Calu3 (cell line): ENCODE measurements at places on chromosomes 3 and 15.

- no peak for DNase-seq
These were observed 17.5 kb upstream of the APEH start for GRCh38 chr3:49656541-49657112.

- DNase-seq: peak; percentile 5
These were observed 148.1 kb downstream of the LMLN start for GRCh38 chr3:198107840-198108734.

GRCh38 chr15:86852741-86853140 is 773.1 kb downstream of the AGBL1 start:
- DNase-seq: no peak

GRCh38 chr3:160707187-160707794 is 30.3 kb downstream of the ARL14 start:
- peak; percentile 58 for DNase-seq

DNA sequence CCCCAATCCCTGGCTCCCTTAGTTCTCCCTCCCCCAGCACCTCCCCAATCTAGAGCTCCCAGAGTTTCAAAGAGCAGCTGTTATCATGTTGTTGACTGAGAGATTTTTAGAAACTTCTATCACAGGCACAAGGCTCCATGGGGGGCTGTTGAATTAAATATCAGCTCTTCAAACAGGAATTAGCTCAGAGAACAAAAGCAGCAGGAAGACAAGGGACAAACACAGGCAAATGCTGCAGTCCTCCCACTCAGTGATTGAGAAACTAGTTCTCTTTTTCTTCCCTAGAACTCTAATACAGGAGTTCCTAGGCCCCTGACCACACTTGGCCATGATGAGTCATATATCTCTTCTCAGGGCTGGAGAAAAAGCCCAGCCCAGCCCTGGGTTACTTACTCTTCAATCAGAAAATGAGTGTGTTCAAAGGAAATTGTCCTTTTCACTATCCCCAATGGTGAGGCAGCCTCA is 262.1 kb downstream of the IGSF11 start:
- DNase-seq: no peak

DNA sequence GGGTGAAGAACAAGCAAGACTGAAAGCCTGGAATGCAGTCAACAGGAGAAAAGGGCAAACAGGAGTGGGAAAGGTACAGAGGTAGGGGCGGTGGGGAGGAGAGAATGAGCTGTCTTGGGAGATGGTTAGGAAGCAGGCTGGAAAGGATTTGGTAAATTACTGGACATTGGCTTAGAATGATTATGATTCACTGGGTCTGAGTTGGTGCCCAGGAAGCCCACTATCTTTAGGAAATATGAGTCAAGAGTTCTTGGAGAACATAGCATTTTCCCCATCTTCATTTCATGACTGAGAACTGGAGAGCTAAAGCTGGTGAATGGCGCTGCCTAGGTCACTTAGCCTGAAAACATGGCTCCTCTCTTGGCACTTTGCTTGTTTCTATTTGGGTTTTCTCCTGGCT is 74.7 kb upstream of the C3orf80 start:
- no peak for DNase-seq

DNA sequence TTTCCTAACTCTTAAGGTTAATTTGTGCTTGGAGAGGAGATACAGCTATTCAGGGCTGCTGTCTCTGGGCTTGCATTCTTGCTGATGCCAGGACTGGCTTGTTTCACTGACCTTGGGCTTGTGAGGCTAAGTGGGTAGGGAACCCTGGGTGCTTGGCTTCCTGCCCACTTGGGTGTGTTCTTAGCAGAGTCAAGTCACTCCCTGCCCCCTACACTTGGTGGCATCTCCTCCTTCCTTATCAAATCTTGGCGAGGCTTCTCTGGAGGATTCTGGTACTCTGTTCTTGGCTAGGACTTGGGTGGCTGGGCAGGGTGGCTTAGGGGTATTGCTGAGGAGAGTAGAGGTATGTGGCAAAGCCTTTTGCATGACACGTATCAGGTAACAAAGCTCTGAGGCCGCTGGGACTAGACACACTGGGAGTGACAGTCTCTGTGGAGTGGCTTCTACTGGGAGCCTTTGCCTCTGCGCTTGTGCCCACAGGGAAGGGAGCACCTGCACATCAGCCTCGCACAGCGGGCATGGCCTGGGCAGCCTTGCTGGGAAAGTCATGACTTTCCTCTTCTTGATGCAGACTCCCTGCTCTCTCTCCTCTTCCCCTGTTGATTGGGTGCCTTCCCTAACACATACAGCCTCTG is 41.8 kb downstream of the CHCHD6 start:
- DNase-seq: peak; percentile 62

GRCh38 chr15:77538793-77539497 is 93.8 kb downstream of the LINGO1 start:
- DNase-seq: no peak

- DNase-seq: no peak
These were observed 49.6 kb downstream of the MAP6D1 start for GRCh38 chr3:183775781-183776180.

DNA sequence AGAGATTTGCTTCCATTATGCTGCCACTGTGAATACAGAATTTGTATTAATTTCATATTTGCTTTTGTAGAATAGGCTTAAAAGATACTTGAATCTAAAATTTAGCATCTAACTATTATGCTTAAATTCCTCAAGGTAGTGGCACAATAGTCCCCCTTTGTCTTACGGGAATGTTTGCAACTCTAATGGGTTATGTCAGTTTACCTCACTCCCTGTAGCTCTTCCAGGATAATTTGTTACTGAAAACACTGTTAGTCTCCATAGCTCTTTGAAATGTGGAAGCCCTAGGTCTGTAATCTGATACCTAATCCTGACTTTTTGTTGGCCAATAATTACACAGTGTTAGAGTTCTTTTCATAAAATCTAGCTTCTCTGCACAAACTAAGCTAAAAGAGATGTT is 433.4 kb downstream of the PYDC2 start:
- DNase-seq: no peak

DNA sequence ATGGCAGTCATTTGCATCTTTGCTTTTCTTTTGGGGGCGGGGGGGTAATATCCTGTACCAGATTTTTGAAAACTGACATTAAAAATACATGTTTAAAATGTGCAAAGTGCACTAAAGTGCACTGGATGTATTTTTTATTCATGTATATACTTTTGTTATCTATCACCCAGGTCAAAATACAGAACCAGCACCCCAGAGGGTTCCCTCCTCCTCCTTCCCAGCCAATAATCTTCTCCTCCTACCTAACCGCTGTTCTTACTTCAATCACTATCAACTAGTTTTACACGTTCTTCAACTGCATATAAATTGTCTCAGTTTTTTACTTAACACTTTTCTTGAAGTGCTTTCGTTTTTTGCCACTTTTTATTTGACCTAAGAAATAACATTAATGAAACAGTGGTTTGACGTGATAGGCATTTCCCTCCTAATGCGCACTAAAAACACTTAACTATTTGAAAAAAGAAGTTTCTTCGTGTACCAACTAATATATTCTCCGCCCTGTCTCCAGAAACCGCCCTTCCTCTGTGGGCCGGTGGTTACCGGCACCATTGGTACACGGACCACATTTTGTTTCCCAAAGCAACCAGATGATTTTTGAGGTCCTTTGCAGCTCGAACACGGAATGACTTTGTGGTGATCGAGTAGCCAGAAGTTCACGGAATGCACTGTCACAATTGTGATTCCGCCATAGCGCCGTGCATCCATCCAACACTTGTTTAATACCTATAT is 836 bp upstream of the AKAP13 start:
- DNase-seq: peak; percentile 22

DNA sequence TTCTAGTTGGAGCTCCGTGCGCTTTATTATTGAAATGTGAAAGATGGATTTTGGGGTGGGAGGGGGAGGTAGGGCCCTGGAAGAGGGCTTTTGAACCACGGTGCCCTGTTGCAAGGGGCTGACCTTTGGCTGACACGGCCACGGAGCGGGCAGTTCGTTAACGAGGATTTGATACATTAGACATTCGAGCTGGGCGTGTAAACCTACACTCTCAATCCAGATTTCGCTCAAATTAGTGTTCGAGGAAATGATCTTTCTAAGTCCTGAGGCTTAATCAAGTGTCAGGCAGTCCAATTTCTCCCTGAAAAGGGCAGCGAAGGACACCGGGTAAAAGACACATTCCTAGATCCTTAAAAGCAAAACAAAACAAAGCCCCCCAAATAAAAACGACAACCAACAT is 13.0 kb downstream of the ZIC1 start:
- no peak for DNase-seq

GRCh38 chr3:87800516-87800915 is 258.3 kb downstream of the CGGBP1 start:
- DNase-seq: no peak

DNA sequence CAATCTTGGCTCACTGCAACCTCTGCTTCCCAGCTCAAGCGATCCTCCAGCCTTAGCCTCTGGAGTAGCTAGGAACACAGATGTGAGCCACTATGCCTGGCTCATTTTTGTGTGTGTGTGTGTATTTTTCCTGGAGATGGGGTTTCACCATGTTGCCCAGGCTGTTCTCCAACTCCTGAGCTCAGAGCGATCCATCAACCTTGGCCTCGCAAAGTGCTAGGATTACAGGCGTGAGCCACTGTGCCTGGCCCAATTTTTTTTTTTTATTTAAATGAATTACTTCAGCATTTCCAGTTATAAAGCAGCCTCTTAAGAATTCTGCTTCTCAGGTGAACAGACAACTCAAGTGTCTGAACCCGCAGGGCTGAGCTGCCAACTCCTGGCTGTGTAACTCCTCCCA is 20.1 kb upstream of the ST3GAL6 start:
- no peak for DNase-seq

- no peak for DNase-seq
These were observed 11.2 kb upstream of the MED12L start for GRCh38 chr3:151074256-151074655.
